Stimulated activated CD4-positive, alpha-beta T cell treated with anti-CD3 and anti-CD28 coated beads, Interleukin-4, amount 100 ng/mL, for 48 hours (primary cell): ENCODE measurements at places on chromosomes 6 and 20.
A peak's percentile ranks its signal among the peaks of the same experiment; 100 is the strongest.

GRCh38 chr20:39318911-39319310 is 356.8 kb downstream of the DHX35 start:
- DNase-seq = no peak

DNA sequence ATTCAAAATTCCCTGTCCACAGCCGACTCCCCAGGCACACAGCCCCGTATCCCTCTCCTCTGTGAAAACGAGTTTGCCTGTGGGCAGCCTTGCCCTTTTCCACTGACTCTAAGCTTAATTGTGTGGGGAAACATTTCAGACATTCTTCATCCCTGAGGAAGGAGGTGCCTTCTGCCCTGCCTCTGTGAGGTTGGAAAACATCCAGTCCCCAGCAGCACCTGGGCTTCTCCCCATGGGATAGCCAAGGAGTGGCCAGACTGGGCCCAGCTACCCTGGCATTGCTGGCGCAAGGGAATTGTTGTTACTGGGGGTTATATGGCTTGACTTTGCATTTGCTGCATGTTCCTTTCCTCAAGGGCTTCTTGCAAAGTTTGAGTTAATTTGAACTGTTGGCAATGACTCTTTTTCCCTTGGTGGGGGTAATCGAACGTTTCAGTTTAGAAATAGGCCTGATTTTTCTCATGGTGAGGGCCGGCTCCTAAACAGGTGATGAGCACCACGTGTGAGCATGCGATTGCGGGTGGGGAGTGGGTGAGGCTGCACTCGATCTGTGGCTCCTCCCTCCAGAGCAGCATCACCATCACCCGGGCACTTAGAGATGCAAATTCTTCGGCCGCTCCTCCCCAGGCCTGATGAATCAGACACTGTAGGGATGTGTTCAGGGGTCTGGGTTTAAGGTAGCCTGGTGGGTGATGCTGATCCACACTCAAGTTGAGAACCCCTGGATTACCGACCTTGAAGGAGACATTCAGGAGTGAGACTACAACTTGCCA is 29.9 kb downstream of the GABRR2 start:
- DNase-seq = no peak

GRCh38 chr6:150667977-150668716 is 68.5 kb downstream of the PLEKHG1 start:
- no peak for DNase-seq

- peak; percentile 66 for DNase-seq
Measured at GRCh38 chr20:33685328-33686099, 671 bp downstream of the E2F1 start.

DNA sequence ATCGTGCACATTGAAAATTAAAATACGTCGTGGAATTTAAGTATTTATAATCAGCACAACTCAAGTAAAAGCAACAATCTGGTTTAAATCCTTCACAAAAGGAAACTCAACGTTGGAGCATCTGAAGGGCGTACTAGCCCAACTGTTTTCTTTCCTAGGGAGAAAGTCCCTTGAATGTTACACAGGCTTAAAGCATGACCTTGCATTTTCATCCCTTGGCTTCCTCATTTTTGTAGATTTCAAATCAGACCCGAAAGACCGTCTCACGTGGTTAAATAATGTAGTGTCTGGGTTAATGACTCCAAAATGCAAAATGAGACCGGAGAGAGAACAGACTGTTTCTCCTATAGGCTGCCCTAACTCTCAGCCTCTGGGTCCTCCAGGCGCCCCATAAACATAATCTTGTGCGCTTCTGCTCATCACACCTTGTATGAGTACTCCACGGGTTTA is 249.2 kb upstream of the RREB1 start:
- DNase-seq = no peak
